ENCODE measurements at places on chromosomes 5 and 9.

DNA sequence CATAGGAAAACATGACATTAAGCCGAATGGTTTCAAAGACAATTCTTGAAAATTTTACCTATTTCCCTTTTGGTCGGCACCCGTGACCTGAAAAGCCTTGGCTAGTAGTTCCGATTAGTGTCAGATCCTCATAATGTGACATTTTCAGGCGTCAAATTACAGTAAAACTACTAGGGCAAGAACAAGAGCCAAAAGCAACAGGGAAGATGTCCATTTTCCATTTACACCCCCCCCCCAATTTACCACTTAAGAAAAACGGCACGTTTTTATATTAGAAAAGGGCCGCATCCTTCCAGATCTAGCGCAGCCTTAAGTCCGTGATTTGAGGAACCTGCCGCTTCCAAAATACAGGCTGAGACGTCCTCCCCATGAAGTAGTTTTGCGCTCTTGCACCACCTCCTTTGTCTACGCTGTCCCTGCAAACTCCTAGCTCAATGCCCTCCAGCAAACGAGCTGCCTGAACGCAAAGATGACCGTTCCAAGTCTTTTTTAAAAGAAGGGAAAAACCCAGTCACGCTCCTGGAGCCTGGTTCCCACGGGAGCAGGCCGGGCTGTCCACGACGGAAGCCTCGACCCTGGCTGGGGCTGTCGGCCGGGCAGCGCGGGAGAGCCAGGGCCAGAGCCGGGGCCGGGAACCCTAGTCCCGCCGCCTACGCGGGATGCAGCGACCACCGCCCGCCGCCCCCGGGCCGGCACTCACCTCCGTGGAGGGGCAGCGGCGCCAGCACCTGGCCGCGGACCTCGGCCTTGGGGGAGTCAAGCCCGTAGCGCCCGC, 616 bp downstream of the RNF130 start:
- no peak for DNase-seq

- no peak for DNase-seq
Observed at GRCh38 chr9:86800681-86801080, 146.6 kb downstream of the GAS1 start.

GRCh38 chr9:93592008-93592642, 15.7 kb downstream of the PHF2 start:
- DNase-seq, result no peak

- no peak for DNase-seq
Observed at GRCh38 chr9:129340427-129341170, 162.5 kb upstream of the IER5L start.

DNA sequence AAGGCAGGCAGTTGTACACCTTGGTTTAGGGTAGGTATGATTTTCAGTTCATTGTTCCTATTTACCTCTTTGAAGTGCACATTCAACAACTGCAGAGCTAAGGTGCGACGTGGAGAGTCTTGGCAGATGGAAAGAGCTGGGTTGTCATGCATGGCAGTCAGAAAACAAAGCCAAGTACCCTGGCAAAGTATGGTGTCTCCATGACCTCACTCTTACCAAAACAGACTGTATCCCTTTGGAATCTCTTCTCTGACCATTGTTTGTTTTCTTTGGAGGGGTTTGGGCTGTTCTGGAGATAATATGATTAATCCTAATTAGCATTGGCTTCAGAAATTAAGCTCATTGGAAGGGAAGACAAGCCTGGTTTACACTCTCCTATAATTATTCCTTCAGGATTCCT, 665.7 kb downstream of the DNAH5 start:
- DNase-seq, result no peak

Data from germinal center (tissue), 1 donor.